GM23248 (cell line): ENCODE measurements at places on chromosomes 6 and 20. TPM values are rescaled to one million over a fixed set of nuclear protein-coding genes. Genes with fewer than 3 reads are reported as not detected.

ALDH8A1 gene
- total RNA-seq, result not detected in 2 replicates

NKX2-4 gene
- not detected in 2 replicates for total RNA-seq

BRPF3 gene
- total RNA-seq, result 7.9 and 11.3 TPM in 2 replicates

HCRTR2 gene
- total RNA-seq, result not detected in 2 replicates

ARFGEF3 gene
- total RNA-seq, result 0.11 and 0.13 TPM in 2 replicates

SIM1 gene
- 1.6 and 4.9 TPM in 2 replicates for total RNA-seq

TMC2 gene
- not detected in 2 replicates for total RNA-seq

RXRB gene
- total RNA-seq, result 27.7 and 28.8 TPM in 2 replicates

OOEP gene
- not detected in 2 replicates for total RNA-seq

GSTA1 gene
- 0.11 TPM in 1 of 2 replicates, not detected in the other for total RNA-seq

RPP21 gene
- total RNA-seq, result 40.2 and 45.8 TPM in 2 replicates

DNA sequence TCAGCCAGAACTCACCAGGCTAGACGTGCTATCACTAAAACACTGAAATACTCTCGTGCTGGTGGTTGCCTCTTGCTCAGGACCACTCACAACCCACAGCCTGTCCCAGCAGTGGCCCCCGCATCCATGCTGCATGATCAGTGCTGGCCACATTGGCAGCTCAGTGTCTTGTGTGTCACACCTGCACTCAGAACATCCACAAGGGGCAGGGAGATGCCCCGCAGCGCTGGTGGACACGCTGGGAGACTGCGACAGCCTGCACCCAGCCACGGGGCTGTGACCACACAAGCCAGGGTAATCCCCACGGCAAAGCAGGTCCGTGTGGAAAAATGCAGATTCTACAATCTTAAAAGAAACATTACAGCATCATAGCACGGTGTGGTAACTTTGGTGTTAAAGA, 23.9 kb upstream of the APMAP start:
- no peak overlapping the region for H3K4me3 ChIP-seq
- H3K27ac ChIP-seq, result no peak overlapping the region
- no peaks in the 10 kb centered on the region for H3K4me1 ChIP-seq
- no peaks in the 10 kb centered on the region for H3K27me3 ChIP-seq

GRCh38 chr20:18363708-18364107, 75.4 kb downstream of the ZNF133 start:
- H3K4me3 ChIP-seq, result no peak overlapping the region
- H3K36me3 ChIP-seq, result no peaks in the 10 kb centered on the region
- H3K4me1 ChIP-seq, result no peaks in the 10 kb centered on the region
- no peak overlapping the region for H3K27ac ChIP-seq
- no peak for DNase-seq

GRCh38 chr20:4170621-4171537, 155.5 kb upstream of the RNF24 start:
- no peak overlapping the region for H3K27ac ChIP-seq
- no peaks in the 10 kb centered on the region for H3K27me3 ChIP-seq
- no peaks in the 10 kb centered on the region for H3K36me3 ChIP-seq
- peaks cover 11% of the 10 kb centered on the region; the same call in 1 of the 2 replicates for H3K4me1 ChIP-seq
- no peak for DNase-seq
- 0 out of 2 replicates have a peak overlapping the region, but pooled peaks have one; percentile 75 for H3K4me3 ChIP-seq

DNA sequence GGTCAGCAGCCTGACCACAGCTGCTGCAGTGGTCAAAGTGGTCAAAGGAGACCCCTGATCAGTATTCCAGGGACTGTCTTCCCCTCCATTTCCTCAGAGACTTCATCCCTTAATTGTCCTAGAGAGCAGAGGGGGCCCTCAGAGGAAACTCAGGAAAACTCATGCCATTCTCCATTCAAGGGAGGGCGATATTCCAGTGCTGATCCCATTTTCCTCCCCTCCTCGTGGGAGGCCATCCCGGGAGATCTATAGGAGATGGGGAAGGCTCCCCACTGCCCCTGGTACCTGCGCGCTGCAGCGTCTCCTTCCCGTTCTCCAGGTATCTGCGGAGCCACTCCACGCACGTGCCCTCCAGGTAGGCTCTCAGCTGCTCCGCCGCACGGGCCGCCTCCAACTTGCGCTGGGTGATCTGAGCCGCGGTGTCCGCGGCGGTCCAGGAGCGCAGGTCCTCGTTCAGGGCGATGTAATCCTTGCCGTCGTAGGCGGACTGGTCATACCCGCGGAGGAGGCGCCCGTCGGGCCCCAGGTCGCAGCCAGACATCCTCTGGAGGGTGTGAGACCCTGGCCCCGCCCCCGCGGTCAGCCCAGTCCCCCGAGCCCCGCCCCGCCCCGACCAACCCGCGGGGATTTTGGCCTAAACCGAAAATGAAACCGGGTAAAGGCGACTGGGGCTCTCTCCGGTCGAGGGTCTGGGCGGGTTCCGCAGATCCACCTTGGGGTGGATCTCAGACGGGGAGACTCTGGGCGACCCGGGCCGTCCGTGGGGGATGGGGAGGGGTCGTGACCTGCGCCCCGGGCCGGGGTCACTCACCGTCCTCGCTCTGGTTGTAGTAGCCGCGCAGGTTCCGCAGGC, 878 bp downstream of the HLA-C start:
- no peaks in the 10 kb centered on the region for H3K27me3 ChIP-seq
- no peaks in the 10 kb centered on the region for H3K4me1 ChIP-seq
- peak overlapping the region; percentile 68 for H3K27ac ChIP-seq

DNA sequence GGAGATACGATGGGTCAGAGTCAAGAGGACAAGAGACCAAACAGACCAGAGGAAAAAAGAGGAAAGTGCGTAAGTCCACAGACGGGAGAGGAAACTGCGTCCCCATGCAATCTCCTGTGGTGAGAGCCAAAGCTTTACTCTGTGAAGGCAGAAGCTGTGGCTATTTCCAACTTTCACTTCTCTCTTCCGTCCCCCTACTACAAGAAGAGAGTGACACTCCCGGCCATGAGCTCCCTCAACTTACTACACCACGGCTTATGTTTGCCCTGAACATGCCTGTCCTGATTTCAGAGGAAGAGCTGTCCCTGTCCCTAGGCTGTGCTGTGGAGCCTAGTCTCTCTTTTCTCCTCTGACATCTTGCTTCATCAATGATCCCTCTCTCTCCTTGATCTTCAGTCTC, 11.5 kb upstream of the SSR1 start:
- no peak overlapping the region for H3K27ac ChIP-seq
- H3K36me3 ChIP-seq, result no peaks in the 10 kb centered on the region
- H3K27me3 ChIP-seq, result no peaks in the 10 kb centered on the region
- H3K4me1 ChIP-seq, result no peaks in the 10 kb centered on the region

DNA sequence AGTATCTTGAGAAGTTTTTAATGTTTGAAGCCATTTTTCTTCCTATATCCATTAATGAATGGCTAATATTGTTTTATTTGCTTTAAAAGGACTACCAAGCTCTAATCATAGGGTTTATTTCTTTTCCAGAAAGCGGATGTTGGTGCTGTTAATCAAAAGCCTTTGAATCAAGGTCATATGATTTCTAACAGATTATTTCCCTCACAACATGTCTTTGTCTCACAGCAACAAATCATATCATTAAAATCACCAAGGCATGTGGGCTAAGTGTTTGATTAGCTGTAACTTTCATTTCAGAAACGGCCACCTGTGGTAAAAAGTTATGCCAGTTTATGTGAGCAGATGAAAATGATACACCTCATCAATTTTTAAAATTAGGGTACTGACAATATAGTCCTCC, 21.7 kb downstream of the TRAF3IP2 start:
- H3K4me3 ChIP-seq, result no peak overlapping the region
- no peak for DNase-seq
- peak overlapping the region; percentile 85 for H3K27ac ChIP-seq
- H3K36me3 ChIP-seq, result peaks cover 10% of the 10 kb centered on the region; the same call in 1 of the 2 replicates
- peaks cover 60% of the 10 kb centered on the region for H3K4me1 ChIP-seq

GRCh38 chr6:49151461-49151860, 311.6 kb downstream of the MMUT start:
- no peak overlapping the region for H3K4me3 ChIP-seq
- no peaks in the 10 kb centered on the region for H3K36me3 ChIP-seq
- no peak overlapping the region for H3K27ac ChIP-seq
- H3K4me1 ChIP-seq, result no peaks in the 10 kb centered on the region
- no peaks in the 10 kb centered on the region for H3K27me3 ChIP-seq
